ENCODE measurements at places on chromosomes 7 and 10.
A peak's percentile ranks its signal among the peaks of the same experiment; 100 is the strongest.

- no peak for DNase-seq
Observed at GRCh38 chr7:2894118-2894940, 50.2 kb upstream of the GNA12 start.

DNA sequence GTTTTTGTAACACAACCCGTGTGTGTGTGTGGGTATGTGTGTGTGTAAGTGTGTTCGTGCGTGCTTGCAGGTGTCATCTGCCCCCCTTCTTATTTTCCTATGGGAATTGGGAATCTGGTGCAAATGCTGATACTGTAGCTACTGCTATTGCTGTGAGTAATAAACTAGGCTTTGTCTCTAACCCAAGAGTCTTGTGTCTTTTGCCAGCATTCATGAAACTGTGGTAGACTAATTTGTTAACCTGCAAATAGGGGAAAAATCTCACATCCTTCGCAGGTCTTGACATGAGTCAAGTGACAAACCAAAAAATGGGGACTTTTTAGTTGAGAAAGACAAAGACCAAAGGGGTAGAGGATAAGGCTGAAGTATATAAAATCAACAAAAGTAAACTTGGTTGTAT is 57.9 kb upstream of the FAM133B start:
- DNase-seq, result no peak

DNA sequence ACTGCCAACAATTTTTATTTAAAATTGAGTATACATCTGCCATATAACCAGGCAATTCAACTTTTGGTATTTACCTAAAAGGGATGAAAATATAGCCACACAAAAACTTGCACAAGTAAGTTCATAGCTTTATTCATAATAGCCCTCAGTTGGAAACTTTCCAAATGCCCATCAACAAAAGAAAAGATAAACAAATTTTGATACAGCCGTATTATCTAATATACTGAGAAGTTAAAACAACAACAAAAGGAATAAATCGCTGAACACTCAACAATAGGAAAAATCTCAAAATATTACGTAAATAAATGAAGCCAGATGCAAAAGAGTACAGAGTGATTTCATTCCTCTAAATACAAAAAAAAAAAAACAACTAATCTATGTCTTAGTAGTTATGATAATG is 399.2 kb upstream of the SEMA3D start:
- DNase-seq, result no peak

GRCh38 chr7:129669901-129670300 is 58.4 kb downstream of the NRF1 start:
- no peak for DNase-seq

DNA sequence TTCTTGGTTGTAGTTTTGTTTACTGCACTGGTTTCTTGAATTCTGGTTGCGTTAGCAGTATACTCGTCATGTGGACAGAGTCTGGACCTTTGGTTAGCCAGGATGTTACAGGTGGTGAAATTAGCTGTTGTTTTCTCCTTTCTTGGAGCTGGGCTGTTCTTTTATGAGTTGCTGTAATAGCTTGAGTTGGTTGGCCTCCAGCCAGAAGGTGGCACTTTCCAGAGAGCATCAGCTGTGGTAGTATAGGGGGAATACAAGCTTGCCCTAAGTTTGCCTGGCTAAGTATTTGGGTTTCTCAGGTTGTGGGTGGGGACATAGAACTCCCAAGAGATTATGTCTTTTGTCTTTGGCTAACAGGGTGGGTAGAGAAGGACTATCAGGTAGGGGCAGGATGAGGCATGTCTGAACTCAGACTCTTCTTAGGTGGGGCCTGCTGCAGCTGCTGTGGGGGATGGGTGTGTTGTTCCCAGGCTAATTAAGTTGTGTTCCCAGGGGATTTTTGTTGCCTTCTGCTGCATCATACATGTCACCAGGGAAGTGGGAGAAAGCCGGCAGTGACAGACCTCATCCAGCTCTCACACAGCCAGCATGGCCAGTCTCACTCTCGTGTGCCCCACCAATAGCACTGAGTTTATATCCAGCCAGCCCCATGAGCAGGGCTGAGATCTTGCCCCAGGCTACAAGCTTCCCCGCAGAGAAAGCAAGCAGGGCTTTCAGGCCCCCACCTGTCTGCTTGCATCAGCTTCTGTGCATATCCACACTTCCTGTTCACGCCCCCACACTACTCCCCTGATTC is 246.7 kb upstream of the TPK1 start:
- no peak for DNase-seq

- DNase-seq, result no peak
Observed at GRCh38 chr10:8133146-8133545, 78.7 kb downstream of the GATA3 start.

DNA sequence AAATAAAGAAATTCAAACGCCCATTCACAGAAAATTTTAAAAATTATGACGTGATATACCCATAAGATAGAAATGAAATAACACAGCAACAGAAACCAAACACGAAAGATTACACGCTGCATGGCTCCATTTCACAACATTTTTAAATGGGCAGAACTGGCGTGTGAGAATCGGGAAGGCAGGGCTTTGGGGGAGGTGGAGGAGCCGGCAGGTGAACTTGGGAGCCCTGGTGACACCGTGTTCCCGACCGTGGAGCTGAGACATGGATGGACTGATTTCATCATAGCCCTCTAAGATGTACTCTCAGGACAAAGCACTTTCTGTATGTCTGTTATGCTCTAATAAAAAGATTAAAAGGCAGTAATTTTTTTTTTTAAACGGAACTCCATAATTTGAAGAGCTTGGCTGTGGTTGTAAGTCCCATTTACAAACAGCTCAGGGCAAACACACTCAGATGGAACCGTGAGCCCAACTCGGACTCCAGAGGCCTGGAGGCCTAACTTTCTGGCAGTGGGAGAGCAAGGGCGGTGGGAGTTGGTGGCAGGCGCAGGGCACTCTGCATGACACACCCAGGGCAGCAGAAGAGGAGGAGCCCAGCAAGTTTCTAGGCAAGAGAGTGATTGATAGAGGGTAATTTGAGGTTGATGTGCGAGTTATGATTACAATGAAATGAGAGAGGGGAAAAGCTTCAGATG is 203.4 kb downstream of the MAD1L1 start:
- DNase-seq, result no peak

DNA sequence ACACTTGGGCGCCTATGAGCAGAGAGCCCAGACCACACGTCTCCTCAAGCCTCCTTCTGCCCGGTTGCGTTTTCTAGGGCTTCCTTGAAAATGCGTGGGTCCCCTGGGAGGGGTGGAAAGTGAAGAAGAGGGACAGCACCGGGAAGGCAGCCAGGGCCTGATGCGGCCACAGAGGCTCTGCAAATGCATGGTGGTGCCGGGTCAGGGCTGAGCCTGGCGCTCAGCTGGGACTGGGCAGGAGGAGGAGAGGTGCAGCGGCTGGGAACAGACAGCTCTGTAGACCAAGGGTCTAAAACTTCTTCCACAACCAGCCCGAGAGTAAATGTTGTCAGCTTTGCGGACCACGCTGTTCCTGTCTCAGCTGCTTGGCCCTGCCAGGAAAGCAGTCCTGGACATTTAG is 1.6 kb downstream of the DPYSL4 start:
- DNase-seq, result no peak

GRCh38 chr7:138665669-138666140 is 35.5 kb downstream of the SVOPL start:
- DNase-seq, result no peak

GRCh38 chr10:53754596-53755250 is 982.1 kb upstream of the MBL2 start:
- no peak for DNase-seq

GRCh38 chr10:1933215-1933614 is 195.9 kb upstream of the ADARB2 start:
- no peak for DNase-seq

- DNase-seq, result no peak
Observed at GRCh38 chr10:100007231-100008141, 2.3 kb downstream of the DNMBP start.

DNA sequence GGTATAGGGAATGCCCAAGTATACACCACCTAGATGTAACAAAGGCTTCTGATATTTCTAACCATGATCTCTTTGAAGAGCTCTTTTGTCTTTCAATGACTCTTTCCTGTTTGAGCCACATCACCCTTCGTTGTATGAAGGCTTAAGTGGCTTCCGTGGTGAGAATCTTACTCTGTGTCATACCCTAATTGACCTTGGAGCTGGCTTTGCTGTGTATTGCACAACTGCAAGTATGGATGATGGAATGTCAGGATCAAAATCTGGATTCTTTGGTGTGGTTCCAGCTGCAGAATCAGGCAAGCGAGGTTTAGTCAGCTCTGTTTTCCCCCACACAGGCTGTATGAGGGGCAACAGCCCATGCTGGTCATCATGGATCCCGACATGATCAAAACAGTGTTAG is 16.0 kb downstream of the CYP3A43 start:
- DNase-seq, result no peak

DNA sequence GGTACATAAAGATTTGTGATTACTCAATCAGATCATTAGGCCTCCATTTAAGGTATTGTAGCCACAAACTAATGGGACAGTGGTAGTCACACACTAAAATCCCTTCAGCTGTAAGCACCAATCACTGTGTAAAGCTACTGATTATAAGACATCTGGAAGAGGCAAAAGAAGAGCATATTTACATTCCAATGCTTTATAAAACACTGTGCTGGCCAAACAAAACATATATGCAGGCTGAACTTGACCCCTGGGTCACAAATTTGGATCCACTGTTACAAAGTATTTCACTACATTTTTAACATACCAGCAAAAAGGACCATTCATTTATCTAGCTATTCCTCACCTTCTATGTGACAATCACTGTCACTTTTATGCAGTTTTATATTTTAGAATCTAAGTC is 41.4 kb upstream of the ANLN start:
- peak; percentile 17 for DNase-seq

- DNase-seq, result no peak
Observed at GRCh38 chr10:75408509-75408875, 6.9 kb upstream of the ZNF503 start.

- DNase-seq, result no peak
Observed at GRCh38 chr10:77297393-77297739, 340.2 kb downstream of the KCNMA1 start.

DNA sequence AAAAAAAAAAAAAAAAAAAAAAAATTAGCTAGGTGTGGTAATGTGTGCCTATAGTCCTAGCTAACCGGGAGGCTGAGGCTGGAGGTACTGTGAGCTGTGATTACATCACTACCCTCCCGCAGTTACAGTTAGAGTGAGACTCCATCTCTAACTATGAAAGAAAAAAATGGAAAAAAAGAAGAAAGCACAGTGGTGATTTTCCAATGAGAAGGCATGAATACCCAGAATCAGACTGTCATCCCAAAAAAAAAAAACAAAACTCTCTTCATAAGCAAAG is 269.9 kb upstream of the MKLN1 start:
- DNase-seq, result no peak

GRCh38 chr7:26071622-26072456 is 80.2 kb upstream of the NFE2L3 start:
- DNase-seq, result no peak

DNA sequence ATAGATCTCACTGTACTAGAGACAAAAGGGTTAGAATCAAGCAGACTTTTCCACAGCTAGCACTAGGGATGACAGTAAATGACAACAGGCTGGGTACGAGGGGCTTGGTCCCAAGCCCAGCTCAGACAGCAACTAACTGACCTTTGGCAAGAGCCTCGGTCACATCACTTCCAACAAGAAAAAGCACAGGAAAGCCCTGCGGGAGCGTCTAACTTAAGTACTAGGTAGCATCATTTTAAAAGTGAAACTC is 22.8 kb downstream of the CALML3 start:
- no peak for DNase-seq

GRCh38 chr7:157432957-157433576 is 96.3 kb downstream of the DNAJB6 start:
- no peak for DNase-seq

GRCh38 chr10:68625316-68625921 is 65.3 kb downstream of the TET1 start:
- DNase-seq, result no peak

- DNase-seq, result no peak
Observed at GRCh38 chr7:70113536-70113935, 515.3 kb downstream of the AUTS2 start.
